ENCODE measurements at places on chromosomes 12 and 14.

DNA sequence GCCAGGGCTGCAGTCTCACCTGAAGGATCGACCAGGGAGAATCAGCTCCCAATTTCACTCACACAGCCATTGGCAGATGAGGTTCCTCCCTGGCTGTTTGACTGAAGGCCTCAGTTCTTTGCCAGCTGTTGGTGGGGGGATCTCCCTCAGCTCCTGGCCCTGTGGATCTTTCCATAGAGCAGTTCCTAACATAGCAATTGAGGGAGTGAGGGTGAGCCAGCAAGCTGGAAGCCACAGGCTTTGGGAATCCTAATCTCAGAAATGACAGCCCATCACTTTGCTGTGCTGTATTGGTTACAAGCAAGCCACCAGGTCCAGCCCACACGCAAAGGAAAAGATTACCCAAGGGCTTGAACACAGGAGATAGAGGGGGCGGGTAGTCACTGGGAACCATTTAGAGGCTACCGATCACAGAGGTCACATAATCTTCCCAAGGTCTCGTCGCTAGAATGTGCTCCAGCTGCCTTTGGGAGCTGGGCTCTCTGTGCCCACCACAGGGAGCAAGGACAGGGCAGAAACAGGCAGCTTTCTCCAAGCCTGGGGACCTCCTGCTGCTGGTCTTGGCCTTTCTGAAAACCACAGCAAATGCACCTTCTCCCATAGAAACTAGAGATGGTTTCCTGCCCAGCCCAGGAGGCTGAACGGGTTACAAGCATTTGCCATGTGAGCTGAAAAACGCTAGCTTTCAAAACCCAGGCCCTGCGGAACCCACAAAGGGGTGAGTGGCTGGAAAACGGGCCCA lies 4.6 kb upstream of the OTUB2 start:
- no peak for DNase-seq

DNA sequence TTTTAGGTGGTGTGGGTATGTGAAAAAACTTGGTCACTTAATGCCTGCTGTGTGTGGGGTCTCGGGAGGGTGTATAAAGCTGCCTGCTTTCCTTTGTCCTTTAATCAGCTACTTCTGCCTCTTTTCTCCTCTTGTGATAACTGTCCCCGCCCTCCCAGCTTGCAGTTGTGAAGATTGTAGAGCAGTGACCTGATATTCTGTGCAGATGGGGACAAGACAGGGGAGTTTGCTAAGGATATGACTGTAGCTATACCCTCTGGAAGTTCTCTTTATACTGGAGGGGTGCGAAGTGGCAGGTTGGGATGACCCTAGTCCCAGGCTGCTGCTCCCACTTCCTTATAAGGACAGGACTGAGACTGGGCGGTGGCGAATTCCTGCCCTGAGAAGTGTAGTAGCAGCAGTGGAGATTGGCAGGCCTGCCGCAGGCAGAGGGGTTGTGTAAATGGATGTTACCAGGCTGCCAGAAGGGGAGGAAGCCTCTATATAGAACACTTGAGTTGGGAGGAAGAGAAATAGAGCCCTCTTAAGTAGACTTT lies 835 bp downstream of the MYL6 start:
- peak; percentile 83 for DNase-seq

GRCh38 chr12:95066091-95066855 lies 7.1 kb downstream of the NR2C1 start:
- DNase-seq, result no peak

DNA sequence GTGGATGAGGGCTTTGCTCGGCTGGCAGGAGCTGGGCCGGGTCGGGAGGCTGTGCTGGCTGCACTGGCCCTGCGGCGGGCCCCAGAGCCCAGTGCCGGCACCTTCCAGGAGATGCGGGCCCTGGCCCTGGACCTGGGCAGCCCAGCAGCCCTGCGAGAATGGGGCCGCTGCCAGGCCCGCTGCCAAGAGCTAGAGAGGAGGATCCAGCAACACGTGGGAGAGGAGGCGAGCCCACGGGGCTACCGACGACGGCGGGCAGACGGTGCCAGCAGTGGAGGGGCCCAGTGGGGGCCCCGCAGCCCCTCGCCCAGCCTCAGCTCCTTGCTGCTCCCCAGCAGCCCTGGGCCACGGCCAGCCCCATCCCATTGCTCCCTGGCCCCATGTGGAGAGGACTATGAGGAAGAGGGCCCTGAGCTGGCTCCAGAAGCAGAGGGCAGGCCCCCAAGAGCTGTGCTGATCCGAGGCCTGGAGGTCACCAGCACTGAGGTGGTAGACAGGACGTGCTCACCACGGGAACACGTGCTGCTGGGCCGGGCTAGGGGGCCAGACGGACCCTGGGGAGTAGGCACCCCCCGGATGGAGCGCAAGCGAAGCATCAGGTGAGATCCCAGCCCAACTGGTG lies 11.5 kb downstream of the ARHGEF40 start:
- no peak for DNase-seq

- no peak for DNase-seq
These were observed 136.5 kb upstream of the VRK1 start for GRCh38 chr14:96660667-96661066.

All from right hindlimb (tissue), 1 donor.